RKO (cell line): ENCODE measurements at places on chromosomes 16 and 17.

DNA sequence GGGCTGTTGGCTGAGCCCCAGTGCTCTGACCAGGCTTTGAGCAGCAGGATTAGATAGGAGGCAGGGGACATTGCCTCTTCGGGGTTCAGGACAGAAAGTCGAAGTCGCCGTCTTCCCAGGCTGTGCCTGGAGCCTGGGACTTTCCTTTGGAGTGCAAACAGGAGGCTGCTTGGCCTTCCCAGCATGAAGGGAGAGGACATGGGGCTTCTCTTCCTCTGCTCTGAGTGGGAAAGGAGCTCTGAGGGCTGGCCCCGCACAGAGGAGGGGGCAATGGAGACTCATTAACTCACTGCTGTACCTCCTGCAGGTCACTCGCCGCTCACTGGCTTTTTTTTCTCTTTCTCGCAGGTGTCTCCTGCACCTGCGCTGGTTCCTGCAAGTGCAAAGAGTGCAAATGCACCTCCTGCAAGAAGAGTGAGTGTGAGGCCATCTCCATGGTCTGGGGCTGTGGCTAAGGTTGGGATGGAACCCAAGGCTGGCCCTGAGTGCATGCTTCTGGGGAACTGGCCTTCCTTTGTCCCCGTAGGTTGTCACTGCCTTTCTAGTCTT is 642 bp downstream of the MT1F start:
- no peak for DNase-seq

GRCh38 chr17:74018115-74018514 is 185.4 kb upstream of the RPL38 start:
- DNase-seq = no peak

- DNase-seq = no peak
Measured at GRCh38 chr16:83245061-83245460, 562.7 kb upstream of the HSBP1 start.

- DNase-seq = no peak
Measured at GRCh38 chr16:85682516-85682915, 6.2 kb downstream of the GINS2 start.

DNA sequence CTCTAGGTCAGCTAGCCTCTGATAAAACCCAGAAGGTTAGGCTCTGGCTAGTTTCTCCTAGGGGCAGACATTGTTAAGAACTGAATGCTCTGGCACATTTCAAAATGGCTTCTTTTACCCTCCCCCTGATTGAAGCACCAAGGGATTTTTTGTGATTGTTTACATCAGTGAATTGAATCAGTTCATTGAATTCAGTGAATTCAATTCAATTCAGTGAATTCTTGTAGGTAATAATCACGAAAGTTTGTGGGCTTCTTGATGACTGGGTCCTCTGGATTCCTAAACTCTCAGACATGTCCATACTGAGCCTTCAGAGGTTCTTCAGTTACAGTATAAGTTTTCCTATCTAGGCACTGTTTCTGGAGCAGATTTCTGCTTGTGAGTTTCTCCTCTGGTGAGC is 135.2 kb upstream of the ELAC2 start:
- no peak for DNase-seq

DNA sequence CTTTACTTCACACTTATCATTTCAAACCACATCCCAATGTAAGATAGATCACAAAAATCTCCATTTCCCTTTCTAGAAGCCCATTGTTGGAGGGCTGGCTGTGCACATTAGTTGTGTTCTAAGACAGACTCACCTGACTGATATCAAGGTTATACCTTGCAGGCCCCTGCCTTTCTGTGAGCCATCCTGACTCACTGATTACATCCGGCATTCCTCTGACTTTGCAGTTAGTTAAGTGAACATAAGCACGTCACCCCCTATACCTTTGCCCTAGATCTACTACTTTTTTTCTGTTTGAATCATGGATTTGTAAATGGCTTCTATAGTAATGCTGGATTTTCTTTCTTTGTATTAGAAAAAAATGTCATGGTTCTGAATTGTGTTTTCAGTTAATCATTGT is 78.3 kb downstream of the TANGO6 start:
- peak; percentile 16 for DNase-seq

DNA sequence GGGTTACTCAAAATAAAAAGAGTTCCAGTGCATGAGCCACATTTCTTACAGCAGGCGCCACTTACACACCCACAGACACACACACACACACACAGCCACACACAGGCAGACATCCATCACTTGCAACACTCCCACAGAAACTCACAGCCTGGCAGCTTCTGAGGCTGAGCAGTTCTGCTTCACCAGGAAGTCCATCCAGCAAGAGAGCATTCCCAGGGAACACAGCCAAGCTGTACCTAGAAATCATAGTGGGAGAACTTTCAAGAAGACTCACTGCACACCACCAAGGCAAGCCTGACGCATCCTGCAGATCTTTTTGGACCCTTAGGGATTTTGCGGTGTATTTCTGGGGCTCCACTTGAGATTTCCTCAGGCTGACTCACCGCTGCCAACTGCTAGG is 140.9 kb upstream of the WSB1 start:
- no peak for DNase-seq

DNA sequence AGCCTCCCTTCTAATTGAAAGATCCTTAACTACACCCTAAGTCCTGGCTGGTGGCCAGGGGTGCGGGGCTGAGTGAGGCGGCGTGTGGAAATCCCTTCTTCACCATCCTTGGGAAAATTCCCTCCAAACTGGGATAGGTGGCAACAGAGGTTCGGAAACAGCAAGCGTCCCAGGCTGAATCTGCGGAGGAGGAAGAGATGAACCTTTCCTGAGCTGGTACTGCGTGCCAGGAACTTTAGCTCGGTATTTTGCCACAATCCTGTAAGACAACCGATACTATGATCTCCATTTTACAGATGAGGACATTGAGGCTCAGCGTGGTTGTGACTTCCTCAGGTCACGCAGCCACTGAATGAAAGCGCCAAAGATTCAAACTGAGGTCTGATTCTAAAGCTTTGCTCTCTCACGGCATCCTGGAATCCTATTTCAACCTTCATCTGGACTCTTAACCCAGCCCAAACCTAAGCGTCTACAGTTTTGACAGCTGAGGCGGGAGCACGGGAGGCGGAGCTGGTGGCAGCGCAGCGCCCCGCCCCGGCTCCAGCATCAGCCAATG is 583 bp upstream of the CYLD start:
- DNase-seq = peak; percentile 25

- peak; percentile 98 for DNase-seq
Measured at GRCh38 chr17:9676820-9677310, 31.5 kb downstream of the USP43 start.

DNA sequence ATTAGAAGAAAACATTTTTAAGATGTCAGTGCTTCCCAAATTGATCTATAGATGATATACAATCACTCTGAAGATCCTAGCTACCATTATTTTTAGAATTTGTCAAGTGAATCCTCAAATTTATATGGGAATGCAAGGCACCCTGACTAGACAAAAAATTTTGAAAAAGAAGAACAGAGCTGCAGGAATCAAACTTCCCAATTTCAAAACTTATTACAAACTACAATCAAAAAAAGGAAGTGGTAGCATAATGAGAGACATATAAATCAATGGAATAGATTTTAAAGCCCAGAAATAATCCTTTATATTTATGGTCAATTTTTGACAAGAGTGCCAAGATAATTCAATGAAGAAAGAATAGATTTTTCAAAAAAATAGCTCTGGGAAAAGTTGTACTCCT is 198.3 kb upstream of the KCNJ16 start:
- no peak for DNase-seq

DNA sequence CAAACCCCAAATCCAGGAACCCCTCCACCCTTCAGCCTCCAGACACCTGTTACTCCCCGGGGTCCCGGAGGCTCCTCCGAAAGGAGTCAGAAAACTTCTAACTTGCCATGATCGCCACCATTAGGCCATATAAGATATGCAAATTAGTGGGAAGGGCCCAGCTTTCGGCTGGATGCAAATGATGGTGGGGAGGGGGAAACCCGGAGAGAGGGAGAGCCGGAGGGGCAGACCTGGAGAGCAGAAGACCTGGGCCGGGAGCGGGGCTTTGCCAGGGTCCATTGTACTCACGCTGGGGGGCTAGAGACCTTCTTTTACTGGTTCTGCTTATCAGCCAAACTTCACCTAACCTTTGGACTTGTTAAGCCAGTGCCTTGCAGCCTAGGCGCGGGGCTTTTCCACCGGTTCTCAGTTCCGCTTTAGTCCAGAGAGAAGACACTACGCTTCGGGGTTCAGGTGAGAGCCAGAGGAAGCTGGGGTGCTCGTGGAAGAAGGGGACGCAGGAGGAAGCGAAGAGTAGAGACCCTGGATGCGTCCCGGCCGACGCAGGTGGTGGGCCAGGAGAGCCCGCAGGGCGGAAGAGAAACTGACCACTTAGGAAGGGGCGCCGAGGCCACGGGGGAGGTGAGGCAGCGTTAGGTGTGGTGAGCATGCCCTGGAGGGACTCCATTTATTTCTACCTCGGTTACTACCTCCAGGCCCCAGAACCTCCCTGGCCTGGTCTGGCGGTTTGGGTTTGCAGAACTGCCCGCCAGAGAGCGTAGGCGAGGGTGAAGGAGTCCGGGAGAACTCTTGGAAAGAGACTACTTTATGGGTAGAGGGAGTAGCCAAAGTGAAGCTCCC is at the start of gene HNF1B:
Gene HNF1B, minus strand, starts transcription at position 99 of the 840 bp plus-strand sequence. CDS start 175 bp downstream, outside the sequence.
- no peak for DNase-seq

GRCh38 chr16:30728899-30729672 is 19.1 kb upstream of the PHKG2 start:
- no peak for DNase-seq

DNA sequence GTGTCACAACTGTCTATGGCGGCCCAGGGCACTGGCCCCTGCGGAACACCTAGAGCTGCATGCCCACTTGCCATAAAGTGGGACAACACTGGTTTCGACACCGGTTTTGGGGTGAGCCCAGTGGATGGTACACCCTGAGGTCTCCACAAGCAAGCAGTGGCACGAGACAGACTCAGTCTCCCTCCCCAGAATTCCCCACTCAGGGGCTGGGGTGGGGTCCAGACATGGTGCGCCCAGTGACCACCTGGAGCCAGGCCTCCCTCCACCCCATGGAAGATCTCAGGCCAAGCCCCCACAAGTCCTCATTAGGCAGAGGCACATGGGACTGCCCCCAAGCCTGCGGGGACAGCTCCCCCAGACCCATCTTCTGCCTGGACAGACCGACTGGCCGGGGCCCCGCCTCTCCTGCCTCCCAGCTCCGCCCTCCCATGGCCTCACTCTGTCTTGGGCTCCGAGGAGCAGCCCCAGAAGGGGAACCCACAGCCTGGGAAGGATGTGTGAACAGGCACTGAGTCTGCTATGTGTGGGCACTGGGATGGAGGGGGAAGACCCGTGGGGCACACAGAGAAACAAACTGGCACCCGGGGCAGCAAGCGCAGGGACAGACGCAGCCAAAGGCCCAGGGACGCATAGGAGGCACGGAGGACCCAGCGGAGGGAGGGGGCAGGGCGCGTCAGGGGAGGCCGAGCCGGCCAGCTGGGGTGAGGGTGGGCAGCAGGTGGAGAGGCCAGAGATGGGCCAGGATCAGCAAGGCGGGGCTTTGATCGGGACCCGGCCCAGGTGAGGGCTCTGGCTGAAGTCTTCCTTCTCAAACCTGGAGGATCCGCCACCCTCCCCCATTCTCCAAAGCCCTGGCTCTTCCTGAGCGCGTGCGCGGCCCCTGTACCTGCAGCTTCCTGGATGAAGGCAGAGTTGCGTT is 2.8 kb downstream of the TEPSIN start:
- DNase-seq = no peak

GRCh38 chr17:79311373-79311772 is 236.7 kb downstream of the ENGASE start:
- no peak for DNase-seq

- DNase-seq = no peak
Measured at GRCh38 chr17:81309140-81309858, 14.2 kb upstream of the SLC38A10 start.

GRCh38 chr17:72507370-72507769 is 386.6 kb downstream of the SOX9 start:
- DNase-seq = no peak

- DNase-seq = no peak
Measured at GRCh38 chr17:16475179-16475704, 16.8 kb downstream of the LRRC75A start.

DNA sequence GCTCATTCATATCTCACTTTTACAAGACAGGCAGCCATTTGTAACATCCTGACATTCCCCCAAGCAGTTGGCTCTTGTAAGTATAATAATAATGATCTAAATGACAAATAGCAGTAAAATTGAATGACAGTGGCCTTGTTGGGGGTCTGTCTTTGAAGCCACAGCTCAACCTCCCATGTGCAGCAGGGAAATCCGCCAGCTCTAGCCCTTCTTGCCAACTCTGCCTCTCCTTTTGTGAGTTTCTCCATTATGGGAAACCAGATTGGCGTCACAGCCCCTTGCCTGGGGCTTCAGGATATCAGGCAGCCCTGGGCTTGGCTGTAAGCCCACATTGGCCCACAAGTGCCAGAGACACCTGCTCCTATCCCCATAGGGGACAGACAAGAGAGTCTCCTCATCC is 70.4 kb upstream of the CACNG5 start:
- no peak for DNase-seq
